Left colon (tissue), 2 donors: ENCODE measurements at places on chromosomes 16 and 17. TPM values are rescaled to one million over a fixed set of nuclear protein-coding genes. Genes with fewer than 3 reads are reported as not detected.
A peak's percentile ranks its signal among the peaks of the same experiment; 100 is the strongest.

DNA sequence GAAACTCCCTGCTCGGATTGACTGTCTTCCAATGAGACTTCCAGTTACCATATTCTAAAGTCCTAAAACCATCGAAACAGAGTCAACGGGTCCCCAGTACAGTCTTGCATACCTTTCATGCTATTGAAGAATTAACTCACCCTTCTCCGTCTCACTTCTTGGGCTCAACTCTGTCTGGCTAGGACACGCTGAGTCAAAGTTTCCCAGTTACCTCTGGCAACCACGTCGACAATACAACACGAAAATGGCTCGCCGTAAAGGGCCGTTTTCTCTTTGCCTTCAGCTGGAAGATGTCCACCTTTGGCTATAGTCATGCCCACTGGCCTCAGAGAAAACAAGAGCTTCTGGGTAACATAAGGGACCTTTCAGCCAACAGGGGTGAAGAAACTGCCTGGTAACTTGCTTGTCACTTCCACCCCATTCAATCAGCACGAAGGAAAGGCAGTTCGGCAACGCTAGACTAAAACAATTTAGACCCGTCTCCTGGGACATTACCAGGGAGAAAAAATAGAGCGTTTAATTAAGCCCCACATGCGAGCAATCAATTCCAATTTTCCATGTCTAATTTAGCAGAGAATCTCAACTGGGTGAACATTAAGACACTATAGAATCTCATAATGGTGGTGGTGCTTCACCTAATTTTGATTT, 21.5 kb downstream of the KCNG4 start:
- no peak for DNase-seq

GRCh38 chr17:8954339-8954738, 11.2 kb downstream of the PIK3R5 start:
- peak; percentile 48 for DNase-seq

DNA sequence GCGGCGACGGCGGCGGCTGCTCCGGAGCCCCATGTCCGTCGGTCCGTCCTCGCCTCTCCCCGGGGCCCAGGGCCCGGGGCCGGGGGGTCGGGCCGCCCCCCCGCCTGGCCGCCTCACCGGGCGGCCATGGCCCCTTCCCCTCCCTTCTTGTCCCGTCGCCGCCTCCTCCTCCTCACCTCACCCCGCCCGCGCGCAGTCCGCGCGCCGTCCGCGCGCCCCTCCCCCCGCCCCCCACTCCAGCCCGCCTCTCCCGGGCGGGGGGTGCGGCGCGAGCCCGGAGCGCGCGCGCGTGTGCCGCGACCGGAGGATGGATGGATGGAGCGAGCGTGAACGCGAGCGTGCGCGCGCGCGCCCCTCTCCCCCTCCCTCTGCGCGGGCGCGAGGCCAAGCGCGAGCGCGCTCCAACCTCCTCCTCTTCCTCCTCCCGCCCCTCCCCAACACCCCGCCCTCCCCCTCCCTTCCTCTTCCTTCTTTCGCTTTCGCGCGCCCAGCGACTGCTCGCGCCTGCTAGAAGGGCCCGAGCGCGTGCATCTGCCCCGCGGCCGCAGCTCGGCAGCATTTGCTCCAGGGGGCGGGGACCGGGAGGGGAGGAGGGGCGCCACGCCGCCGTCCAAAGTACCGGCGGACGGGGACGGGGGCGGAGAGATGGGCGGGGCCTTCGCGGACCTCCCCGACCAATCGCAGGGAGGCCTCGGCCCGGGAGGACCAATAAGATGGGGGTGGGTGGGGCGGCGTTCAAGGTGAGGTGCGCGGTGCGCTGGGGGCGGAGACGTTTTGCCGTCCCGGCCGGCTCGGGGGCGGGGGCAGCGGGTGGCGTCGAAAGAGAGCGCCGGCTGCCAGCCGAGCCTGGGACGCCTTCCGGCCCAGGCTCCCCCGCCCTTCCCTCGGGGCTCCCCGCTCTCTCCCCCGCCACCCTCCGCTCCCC, at the start of gene ATXN7L3:
TSS of gene ATXN7L3 (minus strand) at position 332 of the 925 bp plus-strand sequence. CDS start 1,814 bp downstream, outside the sequence.
- peak; percentile 99 for DNase-seq

DNA sequence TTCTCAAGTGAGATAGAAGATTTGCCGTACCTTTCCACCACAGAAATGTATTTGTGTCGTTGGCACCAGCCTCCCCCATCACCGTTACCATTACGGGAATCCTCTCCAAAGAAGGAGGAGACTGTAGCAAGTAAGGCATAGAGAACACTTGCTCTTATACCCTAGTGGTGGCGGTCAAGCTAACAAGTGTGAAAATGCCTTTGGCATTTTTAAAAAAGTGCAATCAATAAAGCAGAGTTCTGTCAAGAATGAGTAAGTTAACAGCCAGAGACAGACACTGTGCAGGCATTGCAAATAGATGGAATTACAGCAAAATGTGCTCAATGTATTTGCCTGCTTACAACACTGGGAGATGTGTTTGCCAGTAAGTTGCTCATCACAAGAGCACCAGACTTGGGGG, 7.7 kb downstream of the MSL1 start:
- no peak for DNase-seq

GRCh38 chr17:67625971-67626370, 91.8 kb upstream of the NOL11 start:
- no peak for DNase-seq

TMEM92 gene
- 3.4 TPM for total RNA-seq

TMEM11 gene
- total RNA-seq: 28.5 TPM

NXPH3 gene
- 0.70 TPM for total RNA-seq

DNA sequence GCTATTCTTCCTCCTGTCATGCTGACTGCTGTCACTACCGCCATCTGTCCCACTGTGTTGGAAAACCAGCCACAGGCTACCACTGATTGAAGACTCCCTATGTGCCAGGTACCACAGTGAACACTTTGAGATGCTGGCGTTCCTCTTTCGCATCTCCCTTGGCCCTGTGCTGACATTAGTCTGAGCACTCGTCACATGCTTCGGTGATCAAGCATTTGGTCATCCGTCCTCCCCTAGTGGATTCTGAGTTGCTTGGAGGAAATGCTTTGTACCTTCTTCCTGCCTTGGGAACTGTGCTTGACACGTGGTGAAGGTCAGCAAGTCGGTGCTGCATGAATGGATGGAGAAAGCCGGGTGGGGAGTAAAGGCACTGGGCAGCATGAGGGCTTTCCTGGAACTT, 260.1 kb downstream of the SNX29 start:
- no peak for DNase-seq

- DNase-seq: no peak
These were observed 42.4 kb upstream of the MTMR4 start for GRCh38 chr17:58556833-58557250.

SPATA32 gene
- total RNA-seq: not detected

- no peak for DNase-seq
These were observed 42.0 kb downstream of the PITPNM3 start for GRCh38 chr17:6514371-6514770.

- DNase-seq: no peak
These were observed 7.1 kb upstream of the SLC5A11 start for GRCh38 chr16:24838554-24839266.

PPP1R27 gene
- total RNA-seq: not detected

- DNase-seq: no peak
These were observed 69.3 kb downstream of the GNAO1 start for GRCh38 chr16:56260378-56261160.

DNA sequence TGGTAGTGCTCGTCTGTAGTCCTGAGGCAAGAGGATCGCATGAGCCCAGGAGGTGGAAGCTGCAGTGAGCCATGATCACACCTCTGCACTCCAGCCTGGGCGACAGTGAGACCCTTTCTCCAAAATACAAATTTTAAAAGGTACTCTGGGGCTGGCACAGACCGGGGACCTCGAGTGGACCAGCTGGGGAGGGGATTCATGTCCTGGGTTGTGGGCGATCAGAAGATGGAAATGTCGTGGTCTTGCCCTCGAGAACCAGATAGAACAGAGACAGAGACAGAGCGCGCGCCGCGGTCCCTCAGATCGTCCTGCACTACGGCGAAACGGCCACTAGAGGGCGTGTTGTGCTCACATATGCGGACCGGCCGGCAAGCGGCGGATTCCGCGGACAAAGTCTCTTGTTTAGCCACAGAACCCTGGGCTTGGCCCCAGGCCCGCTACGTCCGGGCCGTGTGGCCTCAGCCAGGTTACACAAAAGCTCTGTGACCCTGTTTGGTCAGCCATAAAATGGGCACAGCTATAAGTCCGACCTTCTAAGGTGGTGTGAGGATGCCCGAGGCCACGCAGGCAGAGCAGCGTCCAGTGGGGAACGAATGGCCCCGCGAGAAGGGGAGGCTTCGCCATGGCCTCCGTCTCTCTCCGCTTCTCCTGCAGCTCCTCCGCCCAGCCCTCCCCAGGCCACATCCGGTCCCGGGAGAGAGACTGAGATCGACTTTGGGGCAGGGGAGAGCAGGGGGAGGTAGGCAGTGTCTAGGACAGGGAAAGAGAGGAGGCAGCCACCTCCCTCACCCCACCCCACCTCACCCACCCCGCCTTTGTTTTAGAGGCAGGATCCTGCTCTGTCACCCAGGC, 14.6 kb upstream of the SBK1 start:
- DNase-seq: peak; percentile 65

SLC12A3 gene
- total RNA-seq: 0.11 TPM

DNA sequence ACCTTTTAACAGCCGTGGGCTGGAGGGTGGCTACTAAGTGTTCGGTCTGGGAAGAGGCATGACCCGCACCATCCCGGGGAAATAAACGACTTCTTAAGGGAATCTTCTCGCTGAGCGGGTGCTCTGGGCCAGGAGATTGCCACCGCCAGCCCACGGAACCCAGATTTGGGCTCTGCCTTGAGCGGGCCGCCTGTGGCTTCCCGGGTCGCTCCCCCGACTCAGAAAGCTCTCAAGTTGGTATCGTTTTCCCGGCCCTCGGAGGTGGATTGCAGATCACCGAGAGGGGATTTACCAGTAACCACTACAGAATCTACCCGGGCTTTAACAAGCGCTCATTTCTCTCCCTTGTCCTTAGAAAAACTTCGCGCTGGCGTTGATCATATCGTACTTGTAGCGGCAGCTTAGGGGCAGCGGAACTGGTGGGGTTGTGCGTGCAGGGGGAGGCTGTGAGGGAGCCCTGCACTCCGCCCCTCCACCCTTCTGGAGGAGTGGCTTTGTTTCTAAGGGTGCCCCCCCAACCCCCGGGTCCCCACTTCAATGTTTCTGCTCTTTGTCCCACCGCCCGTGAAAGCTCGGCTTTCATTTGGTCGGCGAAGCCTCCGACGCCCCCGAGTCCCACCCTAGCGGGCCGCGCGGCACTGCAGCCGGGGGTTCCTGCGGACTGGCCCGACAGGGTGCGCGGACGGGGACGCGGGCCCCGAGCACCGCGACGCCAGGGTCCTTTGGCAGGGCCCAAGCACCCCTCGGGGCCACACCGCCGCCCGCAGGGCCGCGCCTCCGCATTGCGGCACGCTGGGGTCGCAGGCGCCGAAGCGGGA, 3.6 kb upstream of the CBX4 start:
- DNase-seq: peak; percentile 27

FOXJ1 gene
- total RNA-seq: 2.8 TPM
